ENCODE measurements at places on chromosomes 12 and 14.
A peak's percentile ranks its signal among the peaks of the same experiment; 100 is the strongest.

DNA sequence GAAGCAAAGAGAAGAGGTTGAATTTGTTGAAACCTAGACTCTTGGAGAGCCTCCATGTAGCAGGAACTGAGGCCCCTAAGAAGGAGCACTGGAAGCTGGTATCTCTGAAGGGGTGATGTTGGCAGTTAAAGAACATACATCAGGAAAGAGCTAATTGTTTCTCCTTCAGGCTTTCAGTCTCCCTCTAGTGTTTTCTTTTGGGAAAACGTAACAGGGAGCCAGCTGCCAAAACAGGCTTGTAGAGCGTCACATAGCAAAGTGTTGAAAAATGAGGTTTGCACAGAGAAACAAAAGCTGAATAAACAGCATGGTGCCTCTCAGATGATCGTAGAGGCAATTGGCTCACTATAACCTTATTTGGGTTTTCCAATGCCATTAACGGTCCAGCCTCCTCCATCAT, 46.9 kb upstream of the CAND1 start:
- DNase-seq, result peak; percentile 10

GRCh38 chr14:65354715-65355114, 57.8 kb upstream of the FUT8 start:
- DNase-seq, result no peak

DNA sequence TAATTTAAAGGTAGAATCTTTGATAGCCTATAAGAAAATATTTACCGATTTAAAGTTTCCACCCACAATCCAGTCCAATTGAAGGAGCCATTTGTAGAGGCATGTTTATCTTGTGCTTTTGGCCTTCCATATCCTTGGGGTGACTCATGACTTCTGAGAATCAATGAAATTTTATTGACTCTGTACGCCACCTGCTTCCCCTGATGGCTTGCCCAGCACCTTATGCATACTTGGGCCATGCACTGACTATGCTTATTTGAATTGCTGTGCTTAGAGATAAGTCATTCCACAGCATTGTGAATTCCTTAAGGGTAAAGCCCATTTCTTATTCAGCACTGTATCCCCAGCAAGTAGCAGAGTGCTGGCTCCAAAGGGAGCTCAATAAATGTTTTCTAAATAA, 954.8 kb upstream of the SEL1L start:
- DNase-seq, result no peak

GRCh38 chr14:90554341-90554740, 157.5 kb downstream of the CALM1 start:
- DNase-seq, result no peak

GRCh38 chr12:24550609-24551008, 398.3 kb downstream of the BCAT1 start:
- DNase-seq, result peak; percentile 35

DNA sequence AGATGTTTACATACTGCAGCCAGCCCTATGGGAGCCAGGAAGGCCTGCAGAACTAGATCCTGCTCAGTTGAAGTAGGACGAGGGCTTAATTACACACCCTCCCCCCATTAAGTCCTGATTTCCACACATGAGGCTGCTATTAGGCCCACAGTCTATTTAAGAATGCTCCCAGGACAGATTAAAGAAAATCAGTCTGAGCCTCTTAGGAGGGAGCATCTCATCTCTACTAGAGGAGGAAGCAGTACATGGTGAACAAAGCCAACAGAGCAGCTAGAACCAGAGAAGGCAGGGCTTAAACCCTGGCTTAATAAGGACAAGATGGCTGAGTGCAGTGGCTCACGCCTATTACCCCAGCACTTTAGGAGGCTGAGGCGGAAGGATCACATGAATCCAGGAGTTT, 55.8 kb upstream of the ARHGAP5 start:
- no peak for DNase-seq

GRCh38 chr14:61183196-61183885, 97.8 kb downstream of the TMEM30B start:
- DNase-seq, result no peak

GRCh38 chr12:131883521-131883900, 10.9 kb upstream of the ULK1 start:
- no peak for DNase-seq

Data from IMR-90 (cell line).